ENCODE measurements at places on chromosomes 1 and 21.

GRCh38 chr21:44647222-44647552 lies 973 bp downstream of the KRTAP10-11 start:
- no peak for DNase-seq

DNA sequence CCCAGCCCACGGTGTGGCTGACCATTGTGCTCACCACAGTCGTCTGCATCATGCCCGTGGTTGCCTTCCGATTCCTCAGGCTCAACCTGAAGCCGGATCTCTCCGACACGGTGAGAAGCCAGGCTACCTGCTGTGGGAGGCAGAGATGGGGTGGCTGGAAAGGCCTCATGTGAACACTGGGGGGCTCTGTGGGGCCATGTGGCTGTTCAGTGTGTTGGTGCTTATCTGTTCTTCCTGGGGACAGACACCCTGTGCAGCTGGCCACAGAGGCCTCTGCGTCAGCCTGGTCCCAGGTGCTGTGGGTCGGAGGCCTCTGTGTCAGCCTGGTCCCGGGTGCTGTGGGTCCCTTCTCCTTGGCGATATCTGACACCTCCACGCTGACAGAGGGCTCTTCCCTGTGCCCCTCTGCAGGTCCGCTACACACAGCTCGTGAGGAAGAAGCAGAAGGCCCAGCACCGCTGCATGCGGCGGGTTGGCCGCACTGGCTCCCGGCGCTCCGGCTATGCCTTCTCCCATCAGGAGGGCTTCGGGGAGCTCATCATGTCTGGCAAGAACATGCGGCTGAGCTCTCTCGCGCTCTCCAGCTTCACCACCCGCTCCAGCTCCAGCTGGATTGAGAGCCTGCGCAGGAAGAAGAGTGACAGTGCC lies 23.2 kb downstream of the ATP8B2 start:
- DNase-seq, result peak; percentile 89

DNA sequence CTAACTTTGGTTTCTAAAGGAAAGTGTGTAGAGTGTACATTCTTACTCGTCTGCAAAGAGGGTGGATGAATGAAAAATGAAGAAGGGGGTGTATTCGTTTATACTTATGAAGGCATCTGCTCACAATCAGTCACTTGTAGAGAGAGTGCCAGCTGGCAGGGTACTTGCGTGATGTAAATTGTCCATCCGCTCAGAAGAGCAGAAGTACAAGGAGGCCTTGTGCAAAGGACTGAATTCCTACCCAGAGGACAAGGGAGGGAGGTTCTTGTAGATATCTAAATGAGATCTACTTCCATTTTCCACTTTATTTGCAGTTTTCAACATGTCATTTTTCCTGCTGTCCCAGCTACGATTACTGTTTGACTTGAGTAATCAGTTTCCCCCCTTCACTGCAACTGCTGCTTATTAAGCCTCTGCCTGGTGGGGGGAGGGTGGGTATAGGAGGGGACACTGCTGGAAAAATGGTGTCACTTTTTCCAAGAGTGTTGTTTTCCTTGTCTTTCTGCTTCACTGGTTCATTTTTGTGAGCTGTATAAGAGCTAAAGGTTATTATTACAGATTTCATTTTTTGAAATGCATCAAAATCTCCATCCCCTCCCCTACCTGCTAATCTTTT lies 67.3 kb downstream of the LAMC1 start:
- no peak for DNase-seq

GRCh38 chr1:37888022-37888700 lies 28.8 kb upstream of the MTF1 start:
- DNase-seq, result no peak

DNA sequence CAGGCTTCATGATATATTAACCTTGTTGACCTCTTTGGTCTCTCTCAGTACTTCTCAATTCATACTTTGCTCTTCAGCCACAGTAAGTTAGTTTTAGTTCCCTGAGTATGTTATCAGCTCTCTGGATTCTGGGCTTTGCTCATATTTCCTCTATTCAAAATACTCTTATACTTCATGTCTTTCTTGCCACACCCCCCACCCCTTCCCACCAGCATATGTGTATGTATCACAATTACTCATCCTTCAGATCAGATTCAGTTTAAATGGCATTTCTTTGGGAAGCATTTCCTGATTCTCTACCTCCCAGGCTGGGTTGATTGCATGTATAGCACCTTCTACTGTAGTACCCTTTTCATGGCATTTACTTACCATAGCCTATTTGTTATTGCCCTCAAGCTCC lies 28.3 kb downstream of the SLC30A7 start:
- no peak for DNase-seq

DNA sequence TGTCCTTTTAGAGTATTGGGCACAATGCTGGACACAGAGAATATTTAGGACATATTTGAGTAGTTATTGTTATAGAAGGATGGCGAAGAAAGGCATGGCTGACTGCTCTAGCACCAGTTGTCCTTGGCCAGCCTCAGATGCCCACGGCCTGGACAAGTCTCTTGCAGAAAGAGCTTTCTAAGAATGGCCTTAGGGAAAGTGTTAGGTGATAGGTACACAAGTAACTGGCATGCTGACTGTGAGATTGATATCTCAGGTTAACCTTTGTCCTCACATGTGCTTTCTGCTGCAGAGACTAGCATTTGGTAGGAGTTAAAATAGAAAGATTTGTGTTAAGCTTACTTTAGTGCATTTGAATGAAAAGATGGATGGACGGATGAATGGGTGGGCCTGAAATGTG lies 10.1 kb downstream of the SFT2D2 start:
- DNase-seq, result no peak

- no peak for DNase-seq
Observed at GRCh38 chr1:35215346-35215745, 22.4 kb upstream of the SFPQ start.

- DNase-seq, result no peak
Observed at GRCh38 chr1:234730770-234731568, 121.0 kb upstream of the IRF2BP2 start.

GRCh38 chr1:89962024-89962741 lies 32.7 kb upstream of the ZNF326 start:
- no peak for DNase-seq

- no peak for DNase-seq
Observed at GRCh38 chr1:200437556-200438203, 27.8 kb upstream of the ZNF281 start.

DNA sequence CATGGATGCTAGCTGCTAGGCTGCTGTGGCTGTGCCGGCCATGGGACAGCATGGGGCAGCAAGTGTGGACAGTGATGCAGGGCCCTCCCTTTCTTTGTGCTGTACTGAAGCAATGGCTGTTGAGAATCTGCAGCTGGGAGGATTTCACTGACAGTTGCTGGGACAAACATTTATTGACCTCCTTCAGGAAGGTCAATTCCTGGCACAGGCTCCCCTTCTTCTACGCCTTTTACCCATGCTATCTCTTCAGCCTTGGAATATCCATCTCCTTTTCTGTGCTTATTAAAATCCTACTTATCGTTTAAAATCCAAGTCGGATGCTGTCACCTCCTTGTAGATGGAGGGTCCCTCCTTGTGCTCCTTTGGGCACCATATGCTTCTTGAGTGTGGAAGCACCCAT lies 213.1 kb upstream of the USP24 start:
- DNase-seq, result no peak

GRCh38 chr1:11802616-11802972 lies 3.2 kb downstream of the MTHFR start:
- no peak for DNase-seq

DNA sequence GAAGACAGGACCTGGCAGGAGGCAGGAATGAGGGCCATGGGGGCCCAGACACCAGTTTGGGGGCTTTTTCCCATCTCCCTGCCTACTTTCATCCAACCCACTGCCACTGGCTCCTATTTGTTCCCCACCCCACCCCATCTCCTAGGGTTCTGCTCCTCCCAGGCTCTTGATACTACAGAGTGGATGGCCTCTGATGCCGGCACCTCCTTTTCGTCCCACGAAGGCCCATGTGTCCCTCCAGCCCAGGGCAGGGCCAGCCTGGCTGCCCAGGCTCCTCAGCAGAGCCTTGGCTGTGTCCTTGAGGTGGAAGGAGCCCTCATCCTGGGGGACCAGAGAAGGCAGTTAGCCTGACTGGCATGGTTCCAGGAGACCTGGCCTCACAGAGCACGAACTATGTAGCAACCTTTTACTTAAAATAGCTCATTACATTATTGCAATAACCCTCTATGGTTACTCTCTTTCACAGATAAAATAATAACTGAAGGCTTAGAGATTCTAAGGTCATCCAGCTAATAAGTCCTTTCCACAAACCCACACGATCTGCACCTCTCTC lies 3.5 kb downstream of the POMGNT1 start:
- DNase-seq, result no peak

- DNase-seq, result no peak
Observed at GRCh38 chr1:188386666-188387065, 1557.9 kb downstream of the PLA2G4A start.

DNA sequence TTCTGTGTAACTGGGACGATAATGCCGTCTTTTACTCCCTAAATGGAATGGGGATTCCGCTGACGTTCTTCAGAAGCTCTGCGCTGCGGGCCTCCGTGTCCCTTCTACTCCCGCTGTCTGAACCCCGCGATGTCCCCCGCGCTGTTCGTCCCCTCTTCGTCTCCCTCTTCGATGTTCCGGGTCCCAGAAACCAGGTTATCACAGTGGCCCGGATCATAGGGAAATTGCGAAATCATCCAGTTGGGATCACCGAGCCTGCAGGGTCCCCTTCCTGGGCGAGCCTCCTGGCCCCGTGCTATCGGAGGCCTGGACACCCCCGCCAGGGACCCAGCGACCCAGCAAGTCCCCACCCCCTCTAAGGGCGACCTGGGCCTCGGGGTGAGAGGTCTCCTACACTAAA lies 154.2 kb downstream of the PPIAL4G start:
- DNase-seq, result no peak

GRCh38 chr1:206851341-206852010 lies 13.9 kb upstream of the IL20 start:
- DNase-seq, result no peak

DNA sequence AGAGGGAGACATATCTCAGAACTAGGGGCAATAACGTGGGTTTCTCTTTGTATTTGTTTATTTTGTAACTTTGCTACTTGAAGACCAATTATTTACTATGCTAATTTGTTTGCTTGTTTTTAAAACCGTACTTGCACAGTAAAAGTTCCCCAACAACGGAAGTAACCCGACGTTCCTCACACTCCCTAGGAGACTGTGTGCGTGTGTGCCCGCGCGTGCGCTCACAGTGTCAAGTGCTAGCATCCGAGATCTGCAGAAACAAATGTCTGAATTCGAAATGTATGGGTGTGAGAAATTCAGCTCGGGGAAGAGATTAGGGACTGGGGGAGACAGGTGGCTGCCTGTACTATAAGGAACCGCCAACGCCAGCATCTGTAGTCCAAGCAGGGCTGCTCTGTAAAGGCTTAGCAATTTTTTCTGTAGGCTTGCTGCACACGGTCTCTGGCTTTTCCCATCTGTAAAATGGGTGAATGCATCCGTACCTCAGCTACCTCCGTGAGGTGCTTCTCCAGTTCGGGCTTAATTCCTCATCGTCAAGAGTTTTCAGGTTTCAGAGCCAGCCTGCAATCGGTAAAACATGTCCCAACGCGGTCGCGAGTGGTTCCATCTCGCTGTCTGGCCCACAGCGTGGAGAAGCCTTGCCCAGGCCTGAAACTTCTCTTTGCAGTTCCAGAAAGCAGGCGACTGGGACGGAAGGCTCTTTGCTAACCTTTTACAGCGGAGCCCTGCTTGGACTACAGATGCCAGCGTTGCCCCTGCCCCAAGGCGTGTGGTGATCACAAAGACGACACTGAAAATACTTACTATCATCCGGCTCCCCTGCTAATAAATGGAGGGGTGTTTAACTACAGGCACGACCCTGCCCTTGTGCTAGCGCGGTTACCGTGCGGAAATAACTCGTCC lies 1.3 kb upstream of the OLIG2 start:
- no peak for DNase-seq

DNA sequence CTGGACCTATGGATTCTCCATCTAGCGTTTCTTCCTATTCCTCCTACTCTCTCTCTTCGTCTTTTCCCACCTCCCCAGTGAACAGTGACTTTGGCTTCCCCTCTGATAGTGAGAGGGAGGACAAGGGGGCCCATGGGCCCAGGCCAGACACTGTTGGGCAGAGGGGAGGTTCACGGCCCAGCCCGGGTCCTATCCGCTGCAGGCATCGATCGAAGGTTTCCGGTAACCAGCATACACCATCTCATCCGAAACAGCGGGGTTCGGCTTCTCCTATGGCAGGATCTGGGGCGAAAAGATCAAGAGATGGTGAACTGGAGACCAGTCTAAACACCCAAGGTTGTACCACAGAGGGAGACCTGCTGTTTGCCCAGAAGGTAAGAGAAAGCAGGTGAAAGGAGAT lies 906 bp downstream of the CIART start:
- no peak for DNase-seq

GRCh38 chr1:58890609-58891008 lies 106.8 kb upstream of the JUN start:
- no peak for DNase-seq

DNA sequence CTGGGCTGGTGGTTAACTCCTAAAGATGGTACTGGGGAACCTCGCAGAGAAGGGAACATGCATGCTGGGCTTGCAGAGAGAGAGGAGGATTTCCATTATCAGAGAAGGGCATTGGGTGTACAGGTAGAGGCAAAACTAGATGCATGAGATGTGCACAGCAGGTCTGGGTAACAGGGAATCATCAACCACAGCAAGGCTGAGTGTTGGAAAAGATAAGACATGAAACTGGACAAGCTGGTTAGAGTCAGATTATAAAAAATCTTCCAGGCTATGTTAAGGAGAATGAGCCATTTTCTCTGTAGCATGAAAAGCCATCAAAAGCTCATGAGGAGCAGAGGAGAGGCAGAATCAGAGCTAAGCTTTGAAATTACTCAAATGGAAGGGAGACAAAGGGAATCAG lies 147.8 kb downstream of the VAV3 start:
- no peak for DNase-seq

GRCh38 chr1:229268505-229268904 lies 2.4 kb upstream of the RAB4A start:
- no peak for DNase-seq

GRCh38 chr1:76257823-76258222 lies 183.3 kb downstream of the ST6GALNAC3 start:
- DNase-seq, result no peak

GRCh38 chr1:157279138-157279801 lies 141.1 kb upstream of the ETV3 start:
- DNase-seq, result no peak

DNA sequence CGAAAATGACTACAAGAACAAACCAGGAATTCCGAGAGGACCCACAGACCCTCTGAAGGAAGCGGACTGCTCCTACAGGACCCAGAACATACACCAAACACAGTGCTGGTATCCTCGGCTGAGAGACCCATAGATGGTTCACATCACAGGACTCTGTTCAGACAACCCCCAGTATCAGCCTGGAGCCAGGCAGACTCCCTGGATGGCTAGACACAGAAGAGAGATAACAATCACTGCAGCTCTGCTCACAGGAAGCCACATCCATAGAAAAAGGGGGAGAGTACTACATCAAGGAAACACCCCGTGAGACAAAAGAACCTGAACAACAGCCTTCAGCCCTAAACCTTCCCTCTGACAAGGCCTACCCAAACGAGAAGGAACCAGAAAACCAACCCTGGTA lies 434.0 kb upstream of the NR5A2 start:
- no peak for DNase-seq

- DNase-seq, result no peak
Observed at GRCh38 chr1:161166669-161167548, 683 bp downstream of the PPOX start.

GRCh38 chr1:22339237-22339636 lies 112.4 kb upstream of the ZBTB40 start:
- no peak for DNase-seq
